ENCODE measurements at places on chromosomes 4 and X. TPM values are rescaled to one million over a fixed set of nuclear protein-coding genes. Genes with fewer than 3 reads are reported as not detected.

- DNase-seq: no peak
Observed at GRCh38 chrX:121635141-121635540, 587.7 kb downstream of the GLUD2 start.

PPEF1 gene
- 0.68 TPM for polyA plus RNA-seq

DNA sequence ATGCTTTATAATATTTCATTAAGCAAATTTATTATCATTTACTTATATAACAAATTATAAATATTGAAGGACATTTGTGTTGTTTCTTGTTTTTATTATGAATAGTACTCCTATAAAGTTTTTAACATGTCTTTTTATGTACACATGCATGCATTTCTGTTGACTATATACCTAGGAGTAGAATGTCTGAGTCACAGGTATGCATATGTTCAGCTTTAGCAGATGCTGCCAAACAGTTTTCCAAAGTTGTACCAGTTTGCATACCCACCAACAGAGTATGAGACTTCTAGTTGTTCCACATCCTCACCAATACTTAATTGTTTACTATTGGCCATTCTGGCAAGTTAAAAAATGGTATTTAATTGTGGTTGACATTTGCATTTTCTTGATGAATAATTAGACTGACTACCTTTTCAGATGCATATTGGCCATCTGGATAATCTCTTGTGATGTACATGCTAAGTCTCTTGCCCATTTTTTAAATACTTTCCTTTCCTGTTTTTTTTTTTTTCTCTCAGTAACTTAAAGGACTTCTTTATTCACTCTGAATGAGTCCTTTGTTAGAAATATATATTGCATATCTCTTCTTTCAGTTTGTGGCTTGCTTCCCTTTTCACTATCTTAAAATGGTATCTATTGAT lies 132.2 kb upstream of the TRIM2 start:
- DNase-seq: no peak

TCP11X2 gene
- 2.1 TPM for polyA plus RNA-seq

DNA sequence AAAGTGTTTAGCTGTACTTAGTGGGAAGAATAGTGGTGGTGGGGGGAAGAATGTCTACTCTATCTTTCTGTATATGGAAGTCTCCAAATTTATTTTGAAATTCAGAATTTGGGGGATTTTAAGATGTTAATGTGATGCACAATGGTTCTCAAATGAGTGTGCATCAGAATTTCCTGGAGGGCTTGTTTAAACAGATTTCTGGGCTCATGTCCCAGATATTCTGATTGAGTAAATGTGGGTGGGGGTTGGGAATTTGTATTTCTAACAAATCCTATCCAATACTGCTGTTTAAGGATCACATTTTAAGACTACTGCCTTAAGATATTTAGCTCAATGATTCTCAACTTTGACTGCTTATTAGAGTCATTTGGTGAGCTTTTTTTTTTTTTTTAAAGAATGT lies 15.1 kb upstream of the INTS6L start:
- no peak for DNase-seq

GRCh38 chr4:78621395-78621794 lies 69.8 kb downstream of the ANXA3 start:
- no peak for DNase-seq

DNA sequence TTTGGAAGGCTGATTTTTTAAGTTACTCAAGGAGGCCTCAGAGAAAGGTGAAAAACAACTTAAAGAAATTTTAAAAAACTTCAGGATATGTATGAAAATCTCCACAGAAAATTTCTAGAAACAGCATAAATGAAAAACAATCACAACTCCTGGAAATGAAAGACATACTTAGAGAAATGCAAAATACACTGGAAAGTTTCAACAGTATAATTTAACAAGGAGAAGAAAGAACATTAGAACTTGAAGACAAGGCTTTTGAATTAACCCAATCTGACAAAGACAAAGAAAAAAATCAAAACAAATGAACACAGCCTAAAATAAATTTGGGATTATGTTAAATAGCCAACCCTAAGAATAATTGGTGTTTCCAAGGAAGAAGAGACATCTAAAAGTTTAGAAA lies 300.5 kb downstream of the ANTXR2 start:
- DNase-seq: no peak

DNA sequence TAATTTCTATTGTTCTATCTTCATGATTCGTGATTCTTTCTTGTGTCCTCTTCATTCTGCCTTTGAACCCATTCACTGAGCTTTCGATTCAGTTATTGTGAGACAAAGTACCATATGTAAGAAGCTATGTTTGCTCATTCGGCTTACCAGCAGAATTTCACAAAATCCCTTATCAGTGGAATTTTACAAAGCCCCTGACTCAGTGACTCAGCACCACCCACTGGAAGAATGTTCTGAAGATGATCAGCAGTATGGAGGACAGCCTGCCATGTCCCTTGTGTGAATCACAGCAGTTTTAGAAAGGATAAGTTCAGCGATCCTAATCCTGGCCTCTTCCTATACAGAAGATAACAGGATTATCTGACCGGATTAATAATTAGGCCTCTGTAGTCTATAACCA lies 5.8 kb upstream of the UXT start:
- DNase-seq: no peak

- no peak for DNase-seq
Observed at GRCh38 chr4:107721436-107722100, 1.5 kb upstream of the PAPSS1 start.
